ENCODE measurements at places on chromosomes 7 and 10. TPM values are rescaled to one million over a fixed set of nuclear protein-coding genes. Genes with fewer than 3 reads are reported as not detected.

Gene PTF1A
- not detected for total RNA-seq

Gene FOXI2
- total RNA-seq, result 1.0 TPM

Gene IGFBP1
- not detected for total RNA-seq

Gene MBLAC1
- 1.7 TPM for total RNA-seq

Gene AKR1C8
- total RNA-seq, result not detected

Gene TMEM178B
- 15.8 TPM for total RNA-seq

Gene PRTFDC1
- 6.6 TPM for total RNA-seq

Gene NYAP1
- total RNA-seq, result 4.6 TPM

Gene TUBAL3
- not detected for total RNA-seq

Gene CRHR2
- 0.19 TPM for total RNA-seq

Gene TNS3
- total RNA-seq, result 24.2 TPM

Gene CYP2C9
- total RNA-seq, result not detected

Gene EXOSC1
- total RNA-seq, result 52.1 TPM

Gene TWIST1
- 0.31 TPM for total RNA-seq

Gene FERD3L
- not detected for total RNA-seq

Gene EBF3
- 0.26 TPM for total RNA-seq

Gene SPDYE5
- total RNA-seq, result not detected

Gene CTNNA3
- total RNA-seq, result 1.5 TPM

Gene VAX1
- total RNA-seq, result not detected

Gene FBH1
- total RNA-seq, result 51.8 TPM

Gene FRMPD2
- 0.07 TPM for total RNA-seq

Gene RARRES2
- total RNA-seq, result 254 TPM

Gene MACC1
- 17.1 TPM for total RNA-seq

Gene C10orf90
- total RNA-seq, result not detected

Gene GPNMB
- total RNA-seq, result 0.52 TPM

Gene ABCB4
- 0.60 TPM for total RNA-seq

Gene HDAC9
- total RNA-seq, result 9.4 TPM

Gene DYNC1I1
- 0.58 TPM for total RNA-seq

Gene STEAP1
- 8.1 TPM for total RNA-seq

Measured in H1 (cell line).